Activated naive CD4-positive, alpha-beta T cell (primary cell): ENCODE measurements at places on chromosomes 2 and 18.

GRCh38 chr18:34261865-34262780 lies 37.4 kb upstream of the NOL4 start:
- no peak for DNase-seq

DNA sequence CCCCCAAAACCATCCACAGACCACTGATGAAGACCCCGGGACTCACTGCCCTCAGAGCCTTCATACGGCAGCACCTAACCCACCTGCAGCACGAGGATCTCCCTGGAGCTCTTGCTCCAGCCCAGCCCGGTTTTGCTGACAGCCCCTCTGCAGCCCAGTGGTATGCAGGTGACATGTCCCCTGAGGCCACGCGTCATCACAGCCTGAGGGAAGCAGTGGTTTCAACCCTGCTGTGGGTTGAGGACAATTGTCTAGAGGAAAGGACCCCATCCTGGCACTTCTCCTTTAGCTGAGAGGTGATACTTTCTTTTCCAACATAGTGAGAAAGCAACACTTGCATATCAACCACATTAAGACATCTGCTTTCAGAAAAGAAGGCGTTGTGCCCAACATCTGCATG lies 134.0 kb downstream of the SEPTIN10 start:
- no peak for DNase-seq

DNA sequence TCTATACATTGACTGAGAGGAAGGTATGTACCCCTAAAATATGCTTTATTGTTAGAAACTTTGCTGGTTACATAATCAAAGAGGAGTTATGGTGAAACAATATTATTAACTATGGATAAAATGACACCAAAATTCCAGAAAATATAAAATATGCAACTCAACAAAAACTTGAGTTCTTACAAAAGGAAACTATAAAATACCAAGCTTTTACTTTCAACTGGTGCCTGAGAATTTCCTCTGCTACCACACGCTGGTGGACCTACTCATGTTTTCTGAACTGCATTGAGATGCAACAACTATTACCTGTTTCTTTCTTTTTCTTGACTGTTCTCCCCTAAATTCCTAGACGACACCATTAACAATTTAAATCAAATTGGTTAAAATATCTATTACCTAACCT lies 8.2 kb upstream of the NFE2L2 start:
- no peak for DNase-seq

GRCh38 chr2:103121106-103121505 lies 359.3 kb downstream of the TMEM182 start:
- no peak for DNase-seq

- no peak for DNase-seq
Measured at GRCh38 chr18:42178376-42179080, 223.5 kb downstream of the PIK3C3 start.

- DNase-seq, result no peak
Measured at GRCh38 chr2:240959941-240960308, 38.5 kb upstream of the SNED1 start.

DNA sequence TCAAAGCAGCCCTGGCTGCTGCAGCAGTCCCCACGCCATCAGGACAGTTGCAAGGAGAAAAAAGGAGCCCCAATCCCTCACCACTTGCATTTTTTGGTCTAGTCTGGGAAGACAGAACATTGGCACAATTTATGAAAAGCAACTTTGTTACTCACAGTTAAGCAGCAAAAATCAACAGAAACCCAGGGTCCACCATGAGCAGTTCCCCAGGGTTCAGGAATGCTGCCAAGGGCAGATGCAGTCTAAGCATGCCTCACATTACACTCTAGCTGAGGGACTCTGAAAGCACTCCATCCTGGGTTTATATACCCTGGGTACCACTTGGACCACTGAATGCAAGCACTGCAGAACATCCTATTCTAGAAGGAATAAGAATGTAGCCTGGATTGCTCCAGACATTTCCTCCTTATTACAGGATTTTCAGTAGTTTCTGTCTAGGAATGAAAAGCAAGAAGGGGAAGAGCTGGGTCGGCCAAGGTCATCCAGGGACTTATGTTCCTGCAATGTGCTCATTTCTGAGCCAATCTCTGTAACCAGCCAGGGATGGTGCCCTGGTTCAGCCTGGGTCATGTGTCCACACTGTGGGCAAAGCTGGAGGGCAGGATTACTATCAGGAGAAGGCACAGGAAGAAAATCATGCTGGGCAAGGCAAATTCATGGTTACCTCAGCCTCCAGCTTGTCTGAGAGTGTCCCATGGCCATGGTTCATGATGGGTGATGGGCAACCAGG lies 19.5 kb upstream of the TMEM163 start:
- DNase-seq, result no peak

- DNase-seq, result no peak
Measured at GRCh38 chr18:10953672-10954071, 195.7 kb downstream of the PIEZO2 start.

DNA sequence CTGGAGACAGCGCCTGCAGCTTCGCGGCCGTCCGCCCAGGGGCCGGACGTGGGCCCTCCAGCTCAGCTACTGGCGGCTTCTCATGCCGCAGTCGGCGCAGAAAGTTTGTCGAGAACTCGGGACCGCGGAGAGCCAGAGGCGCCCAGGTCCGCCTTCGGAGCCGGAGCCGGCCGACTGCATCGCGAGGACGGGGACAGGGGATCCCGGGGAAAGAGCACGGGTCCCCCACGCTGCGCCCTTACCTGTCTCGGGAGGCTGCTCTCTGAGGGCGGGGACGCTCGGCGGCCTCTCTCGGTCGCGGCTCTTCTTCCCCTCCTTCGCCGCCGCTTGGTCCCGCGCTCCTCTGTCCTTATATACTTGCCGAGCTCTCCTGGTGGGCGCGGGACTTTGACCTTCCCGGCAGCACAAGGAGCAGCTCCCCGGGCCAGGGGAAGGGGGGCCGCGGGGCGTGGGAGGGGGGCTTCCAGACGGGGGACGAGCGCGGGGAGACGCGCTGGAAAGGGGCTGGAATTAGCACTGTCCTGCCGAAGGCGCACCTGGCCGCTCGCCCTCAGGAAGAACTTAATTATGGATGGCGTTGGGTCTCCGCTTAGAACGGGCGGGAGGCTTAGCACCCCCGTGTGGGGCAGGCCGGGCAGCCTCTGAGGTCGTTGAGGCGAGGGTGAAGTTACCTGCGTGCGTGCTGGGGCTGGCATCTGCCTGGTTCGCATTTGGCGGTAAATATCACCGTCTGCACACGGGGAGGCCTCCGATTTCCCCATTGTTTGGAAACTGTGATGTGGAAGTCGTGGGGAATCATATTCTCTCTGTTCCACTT lies at the start of gene POMC:
Gene POMC, minus strand, starts transcription at position 325 of the 817 bp plus-strand sequence. CDS start 3,808 bp downstream, outside the sequence.
- no peak for DNase-seq

GRCh38 chr2:211349031-211349430 lies 792.6 kb downstream of the CPS1 start:
- no peak for DNase-seq

- no peak for DNase-seq
Measured at GRCh38 chr18:39389800-39390379, 1824.3 kb upstream of the CELF4 start.

DNA sequence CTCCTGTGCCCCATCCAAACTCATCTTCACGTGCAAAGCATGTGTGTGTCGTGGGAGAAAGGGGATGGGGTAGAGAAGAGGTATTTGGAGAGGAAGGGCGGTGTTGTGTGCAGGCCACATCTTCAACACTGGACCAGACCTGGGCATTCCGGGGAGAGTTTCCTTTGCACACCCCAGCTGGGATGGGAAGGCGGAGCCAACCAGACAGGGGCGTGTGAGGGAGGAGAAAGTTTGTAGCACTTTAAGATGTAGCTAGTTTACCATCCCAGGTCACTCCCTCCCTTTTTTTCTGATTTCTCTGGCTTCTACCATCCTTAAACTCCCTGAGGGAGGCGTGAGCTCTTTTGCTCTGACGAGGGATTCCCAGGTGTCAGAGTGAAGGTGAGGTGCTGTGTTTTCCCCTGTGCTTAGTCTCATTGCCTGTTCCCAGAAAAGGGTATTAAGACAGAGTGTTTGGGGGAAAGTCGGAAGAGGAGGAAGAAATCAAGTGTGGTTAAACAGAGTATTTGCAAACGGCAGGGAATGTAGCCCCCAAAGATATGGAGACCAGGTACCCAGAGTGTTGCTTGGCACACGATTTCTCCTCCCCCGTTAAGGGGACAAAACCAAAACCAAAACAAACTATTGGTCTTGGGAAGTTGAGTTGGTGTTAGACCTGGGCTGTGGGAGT lies 1.6 kb downstream of the SETBP1 start:
- DNase-seq, result no peak

- no peak for DNase-seq
Measured at GRCh38 chr18:14943486-14943885, 195.5 kb downstream of the ANKRD30B start.

DNA sequence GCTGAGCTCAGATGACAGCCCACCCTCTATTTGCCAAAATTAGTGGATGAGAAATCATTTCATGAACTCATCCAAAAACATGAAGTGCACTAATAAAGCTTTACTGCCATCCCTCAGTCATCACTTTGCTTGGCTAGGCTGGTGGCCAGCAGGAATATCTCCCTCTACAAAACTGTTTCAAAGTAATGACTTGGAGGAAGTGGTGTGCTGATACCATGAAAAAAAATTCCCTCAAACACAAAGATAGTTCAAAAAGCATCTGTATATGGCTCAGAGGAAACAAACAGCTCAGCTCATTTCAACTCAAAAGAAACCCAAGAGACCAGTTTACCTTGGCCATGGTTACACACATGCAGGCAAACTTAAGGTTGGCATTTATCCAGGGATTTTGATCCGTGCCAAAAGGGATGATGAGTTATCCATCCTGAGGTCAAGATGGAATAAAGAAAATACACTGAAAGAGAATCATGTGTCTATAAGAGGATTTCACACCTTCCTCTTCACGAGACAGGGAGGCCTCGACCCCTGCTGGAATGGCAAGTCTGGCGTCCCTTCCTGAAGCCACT lies 18.4 kb upstream of the WIPF1 start:
- DNase-seq, result no peak

GRCh38 chr2:217250013-217250524 lies 390.2 kb upstream of the TNP1 start:
- no peak for DNase-seq

GRCh38 chr2:1782514-1782913 lies 38.2 kb upstream of the PXDN start:
- no peak for DNase-seq

- DNase-seq, result no peak
Measured at GRCh38 chr18:58013241-58014211, 30.5 kb upstream of the NEDD4L start.

DNA sequence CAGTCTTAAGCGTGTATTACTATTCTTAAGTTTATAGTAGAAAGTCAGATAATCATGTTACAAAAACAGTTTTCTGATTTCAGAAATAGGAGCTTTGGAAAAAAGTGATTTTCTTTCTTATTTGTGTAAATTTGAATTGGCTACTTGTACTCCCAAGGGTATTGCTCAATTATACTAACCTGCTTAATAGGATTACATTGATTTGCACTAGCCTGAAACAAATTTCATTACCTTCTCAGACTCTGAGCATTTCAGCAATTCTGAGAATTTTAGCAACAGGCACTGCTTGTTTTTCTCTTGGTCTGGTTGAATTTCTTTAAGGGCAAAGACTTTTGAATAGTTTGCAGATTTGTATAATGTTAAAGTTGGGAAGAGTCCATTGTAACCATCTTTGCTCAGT lies 87.2 kb upstream of the NXPH2 start:
- DNase-seq, result no peak

DNA sequence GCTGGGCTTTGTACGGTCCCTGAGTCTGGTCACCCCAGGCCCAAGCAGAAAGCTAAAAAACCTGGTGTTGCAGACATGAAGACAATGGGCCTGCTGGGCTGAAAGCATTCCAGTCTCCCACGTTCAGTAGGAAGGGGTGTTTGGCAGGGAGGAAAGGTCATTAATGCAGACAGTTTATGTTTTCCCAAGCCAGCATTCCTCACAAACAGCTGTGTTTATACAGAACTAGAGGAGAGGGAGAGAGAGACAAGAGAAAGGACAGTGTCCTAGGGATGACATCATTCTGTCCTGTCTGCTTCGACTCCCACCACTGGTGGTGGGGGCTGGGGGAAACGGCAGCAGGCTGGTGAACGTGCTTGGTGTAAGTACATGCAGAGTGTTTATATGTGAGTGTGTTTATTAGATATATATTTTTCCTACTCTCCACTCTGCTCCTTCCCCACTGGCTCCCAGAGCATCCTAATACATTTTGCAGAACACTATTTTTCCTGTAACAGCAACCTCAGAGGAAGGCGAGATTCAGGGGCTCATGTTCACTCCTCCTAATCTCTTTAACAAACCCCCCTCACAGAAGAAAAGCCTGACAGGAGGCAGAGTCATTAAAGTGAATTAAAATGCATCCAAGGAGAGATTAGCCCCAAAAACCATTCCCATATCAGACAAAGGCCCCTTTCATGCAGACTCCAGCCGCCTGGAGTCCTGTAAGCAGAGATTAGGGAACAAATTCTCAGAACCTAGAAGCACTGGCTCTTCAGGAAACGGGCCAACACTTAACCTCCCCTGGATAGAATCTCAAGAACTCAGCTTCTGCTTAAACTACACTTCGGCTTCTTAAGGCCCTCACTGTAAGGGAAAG lies 380.4 kb downstream of the TNS1 start:
- no peak for DNase-seq

- DNase-seq, result no peak
Measured at GRCh38 chr18:78138983-78139496, 840.6 kb upstream of the SALL3 start.

- no peak for DNase-seq
Measured at GRCh38 chr18:24616653-24617052, 156.2 kb downstream of the HRH4 start.

DNA sequence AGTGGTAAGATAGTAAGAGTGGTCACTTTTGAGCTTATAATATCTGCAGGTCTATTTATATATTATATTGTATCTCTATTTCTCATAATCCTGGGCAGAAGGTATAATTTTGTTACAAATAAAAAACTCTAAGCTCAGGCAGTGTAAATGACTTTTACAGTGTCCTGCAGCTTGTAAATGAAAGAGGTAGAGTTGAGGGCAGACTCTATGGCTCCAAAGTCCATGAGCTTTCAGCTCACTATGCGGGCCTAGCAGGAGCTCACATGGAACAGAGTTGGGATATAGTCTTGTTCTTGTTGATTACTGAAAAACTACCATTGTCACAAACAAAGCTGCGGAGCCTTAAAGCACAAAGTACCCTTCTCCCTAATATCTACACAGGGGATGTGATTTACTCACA lies 361.4 kb downstream of the LNPK start:
- DNase-seq, result no peak

- no peak for DNase-seq
Measured at GRCh38 chr18:9594823-9595596, 19.3 kb downstream of the PPP4R1 start.

- DNase-seq, result no peak
Measured at GRCh38 chr18:2325308-2325849, 245.9 kb downstream of the METTL4 start.

DNA sequence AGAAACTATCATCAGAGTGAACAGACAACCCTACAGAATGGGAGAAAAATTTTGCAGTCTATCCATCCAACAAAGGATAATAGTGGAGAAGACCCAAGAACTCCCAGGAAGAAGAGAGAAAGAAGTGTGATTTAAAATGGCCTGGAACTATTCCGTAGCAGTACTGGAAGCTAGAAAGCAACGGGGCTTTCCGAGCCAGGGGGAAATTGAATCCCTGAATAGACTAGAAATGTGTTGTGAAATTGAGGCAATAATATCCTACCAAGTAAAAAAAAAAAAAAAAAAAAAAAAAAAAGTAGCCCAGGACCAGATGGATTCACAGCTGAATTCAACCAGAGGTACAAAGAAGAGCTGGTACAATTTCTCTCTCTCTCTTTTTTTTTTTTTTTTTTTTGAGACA lies 69.3 kb downstream of the FARP2 start:
- no peak for DNase-seq

GRCh38 chr2:61493523-61493942 lies 22.6 kb upstream of the USP34 start:
- DNase-seq, result no peak
